Astrocyte (in vitro differentiated cells and primary cell): ENCODE measurements at places on chromosomes 7 and 10. TPM values are rescaled to one million over a fixed set of nuclear protein-coding genes. Genes with fewer than 3 reads are reported as not detected.

The TDRD1 gene
- not detected in 2 replicates for total RNA-seq

The ANKRD30A gene
- total RNA-seq: not detected in 2 replicates

The RAMP3 gene
- not detected in 2 replicates for total RNA-seq

The TCAF2 gene
- total RNA-seq: 1.9 and 2.0 TPM in 2 replicates

The ZNF467 gene
- 16.5 and 16.6 TPM in 2 replicates for total RNA-seq

The ATRNL1 gene
- total RNA-seq: 15.8 and 17.5 TPM in 2 replicates

The UBE2D1 gene
- 18.4 and 22.1 TPM in 2 replicates for total RNA-seq

The ABCB1 gene
- total RNA-seq: 0.79 and 1.8 TPM in 2 replicates

The SOSTDC1 gene
- 0.14 and 0.23 TPM in 2 replicates for total RNA-seq

The TRIM73 gene
- total RNA-seq: 6.1 and 6.9 TPM in 2 replicates
